ENCODE measurements at places on chromosomes 1 and 21.
A peak's percentile ranks its signal among the peaks of the same experiment; 100 is the strongest.

GRCh38 chr21:25396135-25396711 lies 211.1 kb downstream of the MRPL39 start:
- DNase-seq: no peak

- DNase-seq: no peak
Observed at GRCh38 chr1:99218999-99219398, 45.3 kb upstream of the PLPPR4 start.

GRCh38 chr1:178768423-178768822 lies 43.4 kb downstream of the RALGPS2 start:
- DNase-seq: no peak

DNA sequence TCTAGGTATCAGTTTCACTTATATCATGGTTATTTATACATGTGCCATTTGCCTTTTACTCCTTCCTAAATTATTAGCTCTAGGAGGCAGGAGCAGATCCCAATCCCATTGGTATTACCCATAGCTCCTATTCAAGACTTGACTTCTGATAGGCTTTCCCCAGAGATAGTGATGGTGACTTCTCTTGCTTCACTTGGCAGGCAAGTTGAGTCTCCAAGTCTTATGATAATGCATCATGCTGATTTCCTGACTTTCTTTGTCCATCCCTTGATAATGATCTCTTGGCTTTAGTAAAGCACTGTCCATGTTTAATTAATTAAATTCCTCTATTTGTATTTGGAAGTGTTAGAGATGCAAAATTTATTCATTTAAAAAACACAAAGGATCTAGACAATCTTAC lies 253.5 kb upstream of the ADAMTS5 start:
- no peak for DNase-seq

DNA sequence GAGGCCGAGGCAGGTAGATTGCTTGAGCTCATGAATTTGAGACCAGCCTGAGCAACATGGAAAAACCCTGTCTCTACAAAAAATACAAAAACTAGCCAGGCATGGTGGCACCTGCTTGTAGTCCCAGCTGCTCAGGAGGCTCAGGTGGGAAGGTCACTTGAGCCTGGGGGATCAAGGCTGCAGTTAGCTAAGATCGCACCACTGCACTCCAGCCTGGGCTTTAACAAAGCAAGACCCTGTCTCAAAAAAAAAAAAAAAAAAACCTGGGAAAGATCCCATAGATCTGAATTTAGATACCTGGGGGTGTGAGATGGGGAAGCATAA lies 32.9 kb downstream of the NIBAN1 start:
- no peak for DNase-seq

DNA sequence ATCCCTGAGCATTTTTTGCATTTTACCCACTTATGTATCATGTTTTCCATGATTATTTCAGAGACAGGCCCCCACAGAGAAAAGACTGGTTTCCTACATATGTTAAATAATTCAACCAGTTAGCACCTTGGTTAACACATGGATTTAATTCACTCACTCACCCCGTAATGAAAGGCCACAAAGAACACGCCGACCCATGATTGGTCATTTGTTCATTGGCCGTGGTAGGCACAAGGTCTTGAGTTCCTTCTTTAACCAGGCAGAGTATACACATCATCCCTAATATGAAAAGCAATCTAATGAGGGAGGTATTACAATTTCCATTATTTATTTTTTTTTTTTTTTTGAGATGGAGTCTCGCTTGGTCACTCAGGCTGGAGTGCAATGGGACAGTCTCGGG lies 50.6 kb downstream of the RPS6KA1 start:
- DNase-seq: no peak

GRCh38 chr21:42991992-42992740 lies 17.8 kb downstream of the PKNOX1 start:
- DNase-seq: no peak

DNA sequence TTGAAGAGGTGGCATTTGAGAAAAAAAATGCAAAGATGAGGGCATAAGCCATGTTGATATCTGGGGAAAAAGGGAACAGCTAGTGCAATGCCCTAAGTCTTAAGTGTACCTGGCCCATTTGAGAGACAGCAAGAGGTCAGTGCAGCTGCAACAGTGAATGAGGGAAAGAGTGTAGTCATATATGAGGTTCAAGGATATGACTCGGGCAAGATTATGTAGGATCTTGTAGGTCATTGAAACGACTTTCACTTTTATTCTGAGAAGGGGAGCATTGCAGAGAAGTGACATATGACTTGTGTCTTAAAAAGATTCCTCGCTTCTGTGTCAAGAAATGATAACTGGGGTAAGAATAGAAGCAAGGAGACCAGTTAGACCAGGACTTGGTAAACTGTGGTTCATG lies 31.0 kb downstream of the NTMT2 start:
- DNase-seq: no peak

GRCh38 chr1:233719655-233720341 lies 105.9 kb downstream of the KCNK1 start:
- no peak for DNase-seq

DNA sequence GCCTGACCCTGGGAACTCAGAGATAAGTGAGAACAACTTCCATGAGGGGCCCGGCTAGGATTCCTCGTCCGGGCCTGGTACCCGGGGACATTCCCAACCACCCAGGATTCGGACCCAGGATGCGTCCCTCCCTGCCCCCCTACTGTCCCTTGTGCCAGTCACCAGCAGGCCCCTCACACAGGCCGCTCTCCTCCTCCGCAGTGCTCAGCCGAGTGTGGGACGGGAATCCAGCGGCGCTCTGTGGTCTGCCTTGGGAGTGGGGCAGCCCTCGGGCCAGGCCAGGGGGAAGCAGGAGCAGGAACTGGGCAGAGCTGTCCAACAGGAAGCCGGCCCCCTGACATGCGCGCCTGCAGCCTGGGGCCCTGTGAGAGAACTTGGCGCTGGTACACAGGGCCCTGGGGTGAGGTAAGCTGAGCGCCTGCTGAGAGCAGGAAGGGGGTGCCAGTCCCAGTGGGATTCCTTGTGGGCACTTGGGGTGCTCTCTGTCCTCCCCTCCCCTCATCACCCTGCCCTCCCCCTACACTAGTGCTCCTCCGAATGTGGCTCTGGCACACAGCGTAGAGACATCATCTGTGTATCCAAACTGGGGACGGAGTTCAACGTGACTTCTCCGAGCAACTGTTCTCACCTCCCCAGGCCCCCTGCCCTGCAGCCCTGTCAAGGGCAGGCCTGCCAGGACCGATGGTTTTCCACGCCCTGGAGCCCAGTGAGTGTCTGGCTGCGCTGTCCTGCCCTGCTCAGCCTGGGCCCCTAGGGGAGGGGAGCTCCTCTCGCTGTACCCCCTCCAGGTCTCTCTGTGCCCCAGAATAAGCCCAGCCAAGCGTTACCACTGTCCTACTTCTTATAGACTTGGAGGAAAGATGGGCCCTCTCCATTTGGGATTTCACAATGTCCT lies 9.8 kb downstream of the ADAMTSL4 start:
- no peak for DNase-seq

GRCh38 chr1:36342426-36343185 lies 19.2 kb upstream of the EVA1B start:
- no peak for DNase-seq

DNA sequence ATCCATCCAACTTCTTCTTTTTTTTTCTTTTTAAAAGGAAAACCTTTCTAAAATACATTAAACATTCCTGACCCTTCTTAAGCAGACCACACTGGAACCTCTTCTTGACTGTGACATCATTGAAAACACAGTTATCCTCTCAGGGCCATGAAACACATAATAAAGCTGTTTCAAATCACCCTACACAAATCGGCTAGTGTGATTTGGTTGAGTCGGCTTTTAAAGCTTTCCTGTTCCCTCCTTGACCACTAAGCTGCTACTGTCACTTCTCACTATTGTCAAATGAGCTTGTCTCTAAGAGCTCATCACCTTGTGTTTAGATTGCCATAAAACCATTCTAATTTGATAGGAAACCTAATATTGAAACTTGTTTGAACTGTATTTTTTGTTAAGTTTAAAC lies 5.9 kb downstream of the USP24 start:
- DNase-seq: no peak

GRCh38 chr1:24317956-24318614 lies 1.1 kb upstream of the GRHL3 start:
- no peak for DNase-seq

- no peak for DNase-seq
Observed at GRCh38 chr1:147080671-147081394, 91.4 kb downstream of the PRKAB2 start.

GRCh38 chr1:183472488-183473216 lies at the start of gene SMG7:
TSS of gene SMG7 (plus strand) at chr1:183472499. CDS start at chr1:183472621, 122 bp downstream.
- DNase-seq: peak; percentile 35

DNA sequence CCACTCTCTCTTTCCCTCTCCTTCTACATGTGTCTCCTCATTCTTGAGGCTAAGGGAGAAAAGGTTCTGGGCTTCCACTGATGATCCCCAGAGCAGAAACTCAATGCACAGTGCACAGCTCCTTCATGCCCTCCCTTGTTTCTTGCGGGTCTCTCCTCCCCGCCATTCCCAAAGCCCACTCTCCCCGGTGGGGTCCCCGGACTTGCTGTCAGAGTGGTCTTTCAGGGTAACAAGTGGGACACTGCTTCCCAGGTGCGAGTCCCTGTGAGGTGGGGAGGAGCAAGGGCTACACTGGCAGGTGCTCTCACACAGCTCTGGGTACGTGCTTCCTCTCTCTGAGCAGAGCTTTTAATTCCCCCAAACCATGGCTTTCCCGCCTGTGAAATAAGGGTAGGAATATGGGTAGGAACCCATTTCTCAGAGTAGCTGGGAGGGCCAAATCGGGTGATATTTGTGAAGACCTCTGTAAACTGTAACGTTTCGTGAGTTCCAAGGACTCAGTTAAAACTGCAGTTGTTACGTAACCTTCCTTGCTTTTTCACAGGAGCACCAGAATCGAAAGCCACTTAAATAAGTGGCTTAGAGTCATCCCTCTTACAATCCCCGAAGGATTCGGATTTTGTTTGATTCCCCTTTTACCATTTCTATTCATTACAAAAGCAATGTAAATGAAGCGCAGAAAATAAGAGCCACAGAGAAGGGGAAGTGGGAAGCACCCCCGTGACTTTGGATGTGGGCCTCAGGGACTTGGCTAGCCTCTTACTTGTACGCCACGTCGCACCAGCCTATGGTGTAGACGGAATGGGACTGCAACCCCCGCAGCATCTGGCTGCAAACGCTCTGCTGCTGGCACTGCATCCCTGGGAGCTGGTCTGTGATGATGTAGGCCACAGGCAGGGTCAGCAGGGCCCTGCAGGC lies 6.2 kb downstream of the PGLYRP3 start:
- no peak for DNase-seq

GRCh38 chr1:118981436-118981835 lies 6.7 kb downstream of the TBX15 start:
- no peak for DNase-seq

DNA sequence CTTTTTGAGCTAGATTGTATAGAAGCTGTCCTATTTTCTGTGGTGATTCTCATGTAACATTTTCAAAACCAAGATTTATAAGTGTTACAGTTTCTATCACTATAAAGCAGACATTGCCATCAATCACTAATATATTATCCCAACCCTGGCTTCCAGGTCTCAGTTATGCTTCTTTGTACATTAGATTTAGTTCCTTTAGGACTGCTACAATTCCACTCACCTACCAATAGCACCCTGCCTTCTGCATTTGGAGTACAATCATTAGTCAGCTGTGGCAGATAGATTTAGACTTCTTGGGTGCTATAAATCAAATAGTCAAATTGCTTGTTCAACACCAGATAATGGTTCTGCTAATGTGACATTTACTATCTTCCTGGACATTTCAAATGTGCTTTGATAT lies 281.6 kb downstream of the BRINP3 start:
- DNase-seq: no peak

DNA sequence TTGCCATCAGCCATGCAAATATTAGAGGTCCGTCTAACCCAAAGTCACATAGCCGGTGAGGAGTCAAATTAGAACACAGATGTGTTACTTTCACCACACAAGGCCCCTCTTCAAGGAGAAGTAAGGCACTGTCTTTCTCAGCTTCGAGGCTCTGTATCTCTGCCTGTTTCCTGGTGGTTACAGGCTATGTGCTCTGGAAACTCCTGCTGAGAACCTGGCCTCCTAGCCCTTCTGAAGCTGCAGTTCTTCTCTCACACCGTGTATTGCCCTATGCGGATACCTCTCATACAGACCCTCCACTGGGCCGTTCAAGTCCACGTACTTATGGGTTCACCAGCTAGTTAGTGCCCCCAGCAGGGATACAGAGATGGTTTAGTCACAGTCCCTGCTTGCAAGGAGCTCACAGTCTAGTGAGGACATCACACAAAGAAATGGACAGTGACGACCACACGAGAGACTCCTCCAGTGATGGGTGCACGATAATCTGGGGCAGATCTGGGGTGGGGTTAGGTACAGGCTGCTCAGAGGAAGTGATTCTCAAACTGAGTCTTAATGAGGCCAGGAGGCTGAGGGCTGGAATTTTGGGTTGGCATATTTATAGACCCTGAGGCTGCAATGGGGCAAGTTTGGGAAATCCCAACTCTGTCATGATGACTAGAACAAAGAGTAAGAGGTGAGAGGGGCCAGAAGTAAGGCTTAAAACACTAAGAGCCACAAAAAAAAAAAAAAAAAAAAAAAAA lies 22.8 kb upstream of the ELOA start:
- no peak for DNase-seq

DNA sequence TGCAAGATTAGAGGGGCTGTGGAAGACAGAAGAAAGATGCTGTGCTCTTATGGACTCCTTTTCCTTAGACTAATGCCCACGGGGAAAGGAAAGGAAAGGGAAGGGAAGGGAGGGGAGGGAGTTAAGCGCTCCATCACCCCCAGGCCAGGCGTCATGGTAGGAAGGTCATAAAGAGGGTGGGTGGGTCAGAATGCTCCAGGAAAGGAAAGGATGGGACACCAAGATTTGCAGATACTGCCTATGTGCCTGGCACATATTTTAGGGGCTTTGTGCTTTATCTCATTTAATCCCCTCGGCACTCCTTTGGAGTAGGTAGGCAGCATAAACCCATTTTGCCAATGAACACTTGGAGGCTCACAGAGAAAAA lies 41.4 kb downstream of the MAB21L3 start:
- no peak for DNase-seq

- DNase-seq: no peak
Observed at GRCh38 chr1:113898241-113898814, 6.3 kb downstream of the AP4B1 start.

GRCh38 chr1:46941135-46941694 lies at the start of gene CYP4A11:
TSS of gene CYP4A11 (minus strand) at chr1:46941476. CDS start at chr1:46941433, 43 bp downstream.
- DNase-seq: no peak

GRCh38 chr1:64893921-64894320 lies 72.4 kb downstream of the JAK1 start:
- no peak for DNase-seq
